ENCODE measurements at places on chromosomes 12 and 14. TPM values are rescaled to one million over a fixed set of nuclear protein-coding genes. Genes with fewer than 3 reads are reported as not detected.
A peak's percentile ranks its signal among the peaks of the same experiment; 100 is the strongest.

The IKBIP gene
- 16.9 TPM for total RNA-seq

The FAM222A gene
- 2.5 TPM for total RNA-seq

- DNase-seq, result no peak
Observed at GRCh38 chr12:11540615-11541310, 108.7 kb upstream of the ETV6 start.

The LHX5 gene
- 0.85 TPM for total RNA-seq

DNA sequence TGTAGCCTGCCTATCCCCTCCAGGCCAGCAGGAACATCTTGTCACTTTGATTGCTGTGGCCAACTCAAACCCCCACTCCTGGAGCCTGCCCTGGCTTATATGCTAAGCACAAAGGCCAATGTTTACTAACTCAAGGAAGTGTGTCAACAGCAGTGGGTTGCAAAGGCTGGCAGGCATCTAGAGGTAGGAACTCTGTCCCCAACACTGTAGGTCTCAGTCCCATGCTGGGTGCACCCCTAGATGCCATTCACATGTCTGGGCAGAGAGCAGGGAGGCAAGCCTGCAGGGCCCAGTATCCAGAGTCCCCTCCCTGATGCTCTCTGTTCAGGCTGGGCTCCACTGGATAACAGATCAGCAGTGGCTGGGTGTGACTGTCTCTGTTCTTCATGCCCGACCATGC is 1.6 kb upstream of the HPD start:
- DNase-seq, result no peak

The RNASE3 gene
- total RNA-seq, result not detected

GRCh38 chr12:121611306-121611705 is 15.0 kb upstream of the ORAI1 start:
- DNase-seq, result peak; percentile 93

DNA sequence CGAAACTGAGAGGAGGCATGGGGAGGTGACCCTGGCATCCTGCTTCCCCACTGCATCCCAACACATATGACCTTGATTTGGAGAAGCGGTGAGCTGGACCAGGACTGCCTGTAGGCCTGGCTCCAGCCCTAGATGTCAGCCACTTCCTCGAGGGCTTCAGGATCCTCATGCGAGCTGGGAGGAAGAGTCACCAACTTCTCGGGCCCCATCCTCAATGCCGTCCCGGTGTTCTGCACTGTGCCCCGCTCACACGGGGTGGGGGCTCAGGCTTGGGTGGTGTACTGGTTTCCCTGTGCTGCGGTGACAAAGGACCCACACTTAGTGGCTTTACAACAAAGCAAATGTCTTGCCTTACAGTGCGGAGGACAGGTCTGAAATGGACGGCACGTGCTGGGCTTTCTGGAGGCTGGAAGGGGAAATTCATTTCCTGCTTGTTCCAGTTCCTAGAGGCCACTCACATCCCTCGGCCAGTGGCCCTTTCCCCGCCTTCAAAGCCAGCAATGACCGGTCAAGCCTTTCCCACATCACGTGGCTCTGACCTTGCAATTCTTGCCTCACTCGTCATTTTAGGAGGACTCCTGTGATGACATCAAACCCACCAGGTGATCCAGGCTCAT is 298.1 kb upstream of the RTL1 start:
- DNase-seq, result peak; percentile 13

- no peak for DNase-seq
Observed at GRCh38 chr12:12941450-12942350, 10.3 kb downstream of the GPRC5D start.

DNA sequence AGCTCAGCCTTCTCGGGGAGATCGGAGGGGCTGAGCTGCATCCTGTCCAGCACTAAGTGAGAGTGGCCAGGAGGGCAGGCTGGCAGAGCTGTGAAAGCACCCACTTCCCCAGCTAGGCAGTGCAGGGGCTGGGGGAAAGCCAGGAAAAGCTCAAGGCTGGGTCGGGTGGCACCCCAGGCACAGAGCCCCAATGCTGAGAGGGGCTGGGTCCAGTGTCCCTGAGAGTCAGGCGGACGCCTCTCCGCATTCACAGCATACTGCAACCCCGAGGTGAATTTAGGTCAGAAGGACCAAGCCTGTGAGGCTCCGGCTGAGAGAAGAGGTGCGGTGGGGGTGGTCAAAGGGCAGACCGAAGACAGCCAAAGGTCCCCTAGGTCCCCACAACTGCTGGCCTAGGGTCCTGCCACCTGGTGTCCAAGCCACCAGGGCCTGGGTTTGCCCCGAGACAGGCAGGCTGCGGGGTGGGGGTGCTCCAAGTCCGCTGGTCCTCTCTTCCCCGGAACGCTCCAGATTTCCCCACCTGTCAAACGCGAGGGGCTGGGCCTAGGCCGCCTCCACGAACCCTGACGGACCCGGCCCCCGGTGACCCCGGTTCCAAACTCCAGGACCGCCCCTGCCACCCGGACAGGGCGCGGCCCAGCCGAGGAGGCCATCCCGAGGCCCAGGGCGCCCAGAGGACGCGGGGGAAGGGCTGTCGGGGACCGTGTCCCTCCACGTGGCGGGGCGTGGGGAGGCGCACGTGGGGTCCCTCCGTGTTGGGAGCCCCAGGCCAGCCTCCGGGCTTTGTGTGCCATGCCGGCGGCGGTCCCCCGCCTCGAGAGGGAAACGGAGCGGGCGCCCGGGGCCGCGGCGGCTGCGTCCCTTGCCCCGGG is 527 bp downstream of the CAMKK2 start:
- peak; percentile 75 for DNase-seq

- DNase-seq, result peak; percentile 27
Observed at GRCh38 chr12:1917172-1918070, 1.0 kb downstream of the CACNA2D4 start.

- no peak for DNase-seq
Observed at GRCh38 chr12:2844786-2845185, 10.0 kb upstream of the NRIP2 start.

Data from H7 (cell line).